Activated CD8-positive, alpha-beta memory T cell treated with anti-CD3 and anti-CD28 coated beads for 36 hours (primary cell): ENCODE measurements at places on chromosomes 13 and 19. TPM values are rescaled to one million over a fixed set of nuclear protein-coding genes. Genes with fewer than 3 reads are reported as not detected.

The C19orf81 gene
- 0.44 TPM for total RNA-seq

The OBI1 gene
- total RNA-seq, result 19.8 TPM

The ZNF90 gene
- total RNA-seq, result 17.0 TPM

The FAM216B gene
- not detected for total RNA-seq

The LRCH1 gene
- total RNA-seq, result 16.1 TPM

The KLK4 gene
- total RNA-seq, result not detected

The EHD2 gene
- total RNA-seq, result 0.17 TPM

The GGN gene
- total RNA-seq, result not detected

The TSEN34 gene
- 22.9 TPM for total RNA-seq

The LRRC4B gene
- not detected for total RNA-seq

The DIRAS1 gene
- total RNA-seq, result not detected

The FLT1 gene
- 2.5 TPM for total RNA-seq

The KLK2 gene
- not detected for total RNA-seq

The YJEFN3 gene
- total RNA-seq, result 7.3 TPM

The HSPBP1 gene
- total RNA-seq, result 79.6 TPM

The IZUMO2 gene
- not detected for total RNA-seq

The MAU2 gene
- 43.1 TPM for total RNA-seq

The BST2 gene
- total RNA-seq, result 121 TPM

The SHD gene
- not detected for total RNA-seq

The KLK12 gene
- not detected for total RNA-seq

The NUMBL gene
- 15.2 TPM for total RNA-seq

The CDC42EP5 gene
- total RNA-seq, result 0.51 TPM

The SLC25A41 gene
- total RNA-seq, result 0.48 TPM

The MKNK2 gene
- 171 TPM for total RNA-seq

The LENG9 gene
- total RNA-seq, result 4.4 TPM

The KIR2DL1 gene
- 0.42 TPM for total RNA-seq

The PCCA gene
- 7.7 TPM for total RNA-seq

The PODNL1 gene
- total RNA-seq, result not detected

The ZNF829 gene
- total RNA-seq, result 6.3 TPM

The MCEMP1 gene
- not detected for total RNA-seq

The ZNF568 gene
- 6.5 TPM for total RNA-seq

The MED4 gene
- 58.7 TPM for total RNA-seq

The NKPD1 gene
- 0.06 TPM for total RNA-seq

The FGF22 gene
- not detected for total RNA-seq

The PSG1 gene
- not detected for total RNA-seq

The TYROBP gene
- total RNA-seq, result not detected

The HRC gene
- not detected for total RNA-seq

The PIK3R2 gene
- 19.5 TPM for total RNA-seq

The ATP4B gene
- total RNA-seq, result not detected

The NEK5 gene
- not detected for total RNA-seq

The VSIG10L gene
- 3.8 TPM for total RNA-seq

The IGSF23 gene
- total RNA-seq, result not detected

The MAMSTR gene
- total RNA-seq, result 0.91 TPM

The EXOSC5 gene
- 52.2 TPM for total RNA-seq

The MADCAM1 gene
- total RNA-seq, result 0.17 TPM

The GRIN2D gene
- total RNA-seq, result 0.15 TPM

The ZIM2 gene
- total RNA-seq, result not detected

The DOCK9 gene
- 33.0 TPM for total RNA-seq

The ZIC2 gene
- total RNA-seq, result not detected

The SYMPK gene
- total RNA-seq, result 117 TPM

The CYP4F2 gene
- not detected for total RNA-seq

The ADPRHL1 gene
- 0.65 TPM for total RNA-seq
